ENCODE measurements at places on chromosomes 5 and 9. TPM values are rescaled to one million over a fixed set of nuclear protein-coding genes. Genes with fewer than 3 reads are reported as not detected.

LURAP1L gene
- total RNA-seq: 2.6 TPM

GABBR2 gene
- 1.1 TPM for total RNA-seq

ELL2 gene
- total RNA-seq: 21.0 TPM

ELAVL2 gene
- total RNA-seq: 0.08 TPM

INSL6 gene
- total RNA-seq: not detected

NR6A1 gene
- 1.0 TPM for total RNA-seq

DNA sequence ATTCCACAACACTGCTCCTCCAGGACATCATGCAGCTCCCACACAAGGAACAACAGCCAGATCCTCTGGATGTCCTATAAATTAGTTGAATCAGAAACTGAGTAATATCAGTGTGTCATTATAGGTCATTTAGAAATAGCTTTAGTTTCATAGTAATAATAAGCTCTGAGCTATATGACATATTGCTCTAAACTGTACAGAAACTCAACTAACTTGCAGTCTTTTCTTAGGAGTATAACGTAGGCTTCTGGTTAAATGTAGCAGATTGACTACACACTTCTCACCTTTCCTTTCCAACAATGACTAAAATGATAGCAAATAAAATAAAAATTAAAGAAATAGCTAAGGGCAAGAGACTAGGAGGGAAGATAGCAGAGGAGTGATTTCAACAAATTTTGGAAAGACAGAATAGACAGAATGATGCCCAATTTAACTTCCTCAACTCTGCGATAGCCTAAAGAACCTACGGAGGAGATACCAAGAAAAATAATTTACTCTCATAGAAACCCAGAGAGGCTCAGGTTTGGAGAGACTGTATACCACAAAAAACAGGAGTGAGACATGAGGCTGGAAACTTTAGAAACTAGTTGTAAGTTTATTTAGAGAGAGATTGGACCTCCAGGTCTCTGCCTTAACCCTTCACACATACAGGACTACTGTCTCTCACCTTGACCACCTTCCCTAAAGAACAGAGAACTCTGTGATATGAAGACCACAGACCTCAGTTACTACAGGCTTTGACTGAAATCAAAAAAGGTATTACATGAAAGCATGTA, 193.7 kb downstream of the TSSK1B start:
- no peak for DNase-seq

GRCh38 chr5:67033880-67034651, 162.5 kb downstream of the CD180 start:
- no peak for DNase-seq

DNA sequence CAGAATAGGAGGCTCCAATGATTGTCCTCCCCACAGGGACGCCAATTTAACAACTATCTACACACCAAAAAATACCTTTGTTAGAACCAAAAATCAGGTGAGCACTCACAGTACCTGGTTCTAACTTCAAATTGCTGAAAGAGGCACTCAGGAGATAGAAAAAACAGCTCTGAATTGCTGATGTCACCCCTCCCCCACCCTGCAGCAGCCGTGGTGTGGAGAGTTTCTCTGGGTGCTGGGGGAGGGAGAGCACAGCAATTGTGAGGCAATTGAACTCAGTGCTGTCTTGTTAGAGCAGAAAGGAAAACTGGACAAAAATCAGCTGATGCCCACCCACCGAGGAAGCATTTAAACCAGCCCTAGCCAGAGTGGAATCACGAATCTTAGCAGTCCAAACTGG, 41.8 kb downstream of the TNFSF8 start:
- DNase-seq: no peak

DNA sequence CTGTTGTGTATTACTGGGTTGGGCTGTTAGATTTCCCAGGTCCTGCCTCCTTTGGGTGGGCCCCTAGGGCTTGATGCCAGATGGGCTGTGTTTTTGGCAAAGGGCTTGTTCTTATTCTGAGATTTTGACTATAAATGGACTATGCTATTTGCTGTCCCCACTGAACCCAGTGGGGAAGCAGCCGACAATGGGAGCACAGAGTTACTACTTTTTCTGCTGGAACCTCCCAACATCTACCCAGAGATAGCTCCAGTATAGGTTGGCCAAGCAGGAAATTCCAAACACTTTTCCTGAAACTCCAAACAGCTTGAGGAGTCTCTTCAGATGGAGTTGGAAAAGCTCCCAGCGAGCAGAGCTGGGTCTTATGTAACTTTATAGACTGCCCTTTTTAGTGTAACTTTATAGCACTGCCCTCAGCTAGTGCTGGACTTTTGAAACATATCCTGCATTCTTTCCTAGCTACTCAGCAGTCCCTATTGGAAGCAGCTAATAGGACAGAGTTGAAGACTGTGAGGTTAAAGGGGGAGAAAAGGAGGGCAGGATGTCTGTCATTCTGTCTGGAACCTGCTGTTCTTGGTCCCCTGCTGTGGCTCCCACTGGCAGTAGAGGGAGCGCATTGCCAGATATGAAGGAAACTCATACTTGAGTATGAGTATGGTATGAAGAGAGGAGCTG, 21.0 kb downstream of the RUSC2 start:
- DNase-seq: peak; percentile 84

DNA sequence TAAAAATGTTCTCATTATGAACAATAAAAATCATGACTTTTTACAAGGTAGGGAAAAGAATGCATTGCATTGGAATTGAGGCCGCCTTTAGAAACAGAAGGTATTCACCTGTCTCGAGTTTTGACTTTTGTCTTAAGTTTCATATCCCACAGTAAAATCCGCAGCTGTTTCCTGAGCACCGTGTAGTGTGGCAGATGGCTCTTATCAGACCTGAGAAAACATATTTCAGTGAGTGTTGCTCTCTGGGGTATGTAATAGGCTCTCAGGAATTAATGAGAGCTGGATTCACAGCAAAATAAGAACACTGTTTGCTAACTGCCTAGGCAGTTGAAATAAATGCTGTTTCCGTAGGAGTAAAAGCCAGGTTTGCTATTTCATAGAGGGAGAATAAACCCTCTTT, 221.4 kb downstream of the CFAP90 start:
- no peak for DNase-seq

DNA sequence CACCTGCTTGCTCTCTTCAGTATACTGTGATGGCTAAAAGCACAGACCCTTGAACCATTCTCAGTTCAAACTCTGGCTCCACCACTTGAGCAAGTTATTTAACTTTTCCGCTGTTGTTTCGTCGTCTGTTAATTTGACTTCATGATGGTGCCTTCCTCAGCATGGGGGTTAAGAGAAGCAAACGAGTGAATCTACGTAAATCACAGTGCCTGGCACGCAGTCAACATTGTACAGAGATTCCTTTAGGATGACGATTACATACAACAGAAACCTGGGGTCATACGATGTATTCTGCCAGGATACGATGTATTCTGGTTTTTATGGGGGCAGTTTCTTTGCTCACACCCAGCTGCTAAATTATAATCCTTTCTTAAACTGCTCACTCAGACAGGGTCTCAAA, 515.6 kb downstream of the CCDC171 start:
- DNase-seq: no peak

GRCh38 chr9:111965566-111966019, 69.0 kb downstream of the UGCG start:
- no peak for DNase-seq

DNA sequence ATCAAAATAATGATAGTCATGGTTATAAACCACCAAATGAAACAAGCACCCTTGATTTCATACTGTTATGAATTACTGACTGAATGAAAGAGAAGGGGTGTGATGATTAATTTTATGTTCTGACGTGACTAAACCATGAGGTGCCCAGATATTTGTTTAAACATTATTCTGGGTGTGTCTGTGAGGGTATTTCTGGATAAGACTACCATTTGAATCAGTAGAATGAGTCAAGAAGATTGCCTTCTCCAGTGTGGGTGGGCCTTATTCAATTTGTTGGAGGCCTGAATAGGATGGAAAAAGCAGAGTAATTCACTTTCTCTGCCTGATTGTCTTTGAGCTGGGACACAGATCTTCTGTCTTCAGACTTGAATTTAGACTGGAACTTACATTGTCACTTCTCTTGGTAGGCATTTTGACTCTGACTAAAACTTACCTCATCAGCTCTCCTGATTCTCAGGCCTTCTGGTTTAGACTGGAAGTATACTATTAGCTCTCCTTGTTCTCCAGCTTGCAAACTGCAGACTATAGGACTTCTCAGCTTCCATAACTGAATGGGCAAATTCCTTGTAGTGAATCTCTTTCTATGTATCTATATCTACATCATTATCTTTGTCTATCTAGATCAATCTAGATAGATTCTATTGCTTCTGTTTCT, 321.9 kb upstream of the TARS1 start:
- DNase-seq: no peak

Data from left ventricle myocardium inferior (tissue), 1 donor.